ENCODE measurements at places on chromosomes 13 and 19.

DNA sequence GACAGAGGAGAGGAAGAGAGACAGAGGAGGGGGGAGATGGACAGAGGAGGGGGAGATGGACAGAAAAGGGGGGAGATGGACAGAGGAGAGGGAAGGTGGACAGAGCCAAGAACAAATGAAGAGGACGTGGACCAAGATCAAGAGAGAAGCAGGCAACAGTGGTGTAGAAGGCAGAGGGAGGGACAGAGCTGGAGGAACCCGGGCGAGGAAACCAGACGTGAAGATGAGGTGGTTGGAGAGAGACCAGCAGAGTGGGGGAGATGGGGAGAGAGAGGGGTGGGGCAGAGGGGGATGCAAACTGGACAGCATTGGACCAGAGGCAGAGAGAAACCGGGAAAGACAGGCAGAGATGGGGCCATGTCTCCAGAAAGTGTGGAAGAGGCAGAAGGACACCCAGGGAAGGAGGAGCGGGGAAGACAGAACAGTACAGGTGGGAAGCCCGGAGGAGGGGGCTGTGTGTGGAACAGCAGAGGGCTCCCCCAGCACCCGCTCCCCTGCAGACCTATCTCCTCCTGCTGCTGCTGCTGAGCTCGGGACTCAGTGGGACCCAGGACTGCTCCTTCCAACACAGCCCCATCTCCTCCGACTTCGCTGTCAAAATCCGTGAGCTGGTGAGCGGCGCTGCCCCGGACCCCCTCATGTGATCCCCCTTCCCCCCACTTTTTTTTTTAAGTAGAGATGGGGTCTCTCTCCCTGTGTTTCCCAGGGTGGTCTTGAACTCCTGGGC lies 1.3 kb downstream of the FLT3LG start:
- DNase-seq = no peak

DNA sequence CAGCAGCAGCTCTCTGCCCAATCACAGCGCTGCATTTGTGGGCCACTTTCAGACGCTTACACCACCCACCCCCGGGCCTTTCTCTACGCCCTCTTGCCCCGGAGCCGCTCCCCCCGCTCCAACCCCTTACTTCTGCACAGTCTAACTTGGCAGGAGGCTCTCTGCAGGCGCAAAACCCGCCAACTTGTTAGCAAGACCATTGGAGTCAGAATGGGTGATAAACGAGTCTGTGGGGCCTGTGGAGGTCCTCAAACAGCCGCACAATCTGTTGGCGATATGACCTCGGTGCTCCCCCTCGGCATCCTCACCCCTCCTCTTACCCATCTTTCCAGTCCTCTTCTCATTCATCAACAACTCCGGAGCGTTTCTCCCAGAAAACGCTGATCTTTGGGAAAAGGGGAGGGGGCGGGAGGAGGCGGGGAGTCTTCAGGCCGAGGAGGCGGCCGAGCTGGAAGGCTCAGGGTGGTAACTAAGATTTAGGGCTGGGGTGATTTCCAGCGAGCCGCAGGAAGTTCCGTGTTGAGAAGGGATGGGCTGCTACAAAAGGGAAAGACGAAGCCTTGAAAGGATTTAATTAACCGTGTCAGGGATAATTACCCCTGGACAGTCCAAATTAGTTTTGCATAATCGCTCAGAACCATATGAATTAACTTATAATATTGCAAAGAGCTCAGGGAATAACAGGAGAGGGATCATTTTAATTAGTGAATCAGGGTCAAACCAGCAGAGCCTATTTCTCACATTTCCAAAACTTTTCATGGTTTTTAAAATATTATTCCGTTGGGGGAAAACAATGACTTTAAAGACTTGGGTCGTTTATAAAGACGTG lies 4.1 kb downstream of the SOX21 start:
- no peak for DNase-seq

DNA sequence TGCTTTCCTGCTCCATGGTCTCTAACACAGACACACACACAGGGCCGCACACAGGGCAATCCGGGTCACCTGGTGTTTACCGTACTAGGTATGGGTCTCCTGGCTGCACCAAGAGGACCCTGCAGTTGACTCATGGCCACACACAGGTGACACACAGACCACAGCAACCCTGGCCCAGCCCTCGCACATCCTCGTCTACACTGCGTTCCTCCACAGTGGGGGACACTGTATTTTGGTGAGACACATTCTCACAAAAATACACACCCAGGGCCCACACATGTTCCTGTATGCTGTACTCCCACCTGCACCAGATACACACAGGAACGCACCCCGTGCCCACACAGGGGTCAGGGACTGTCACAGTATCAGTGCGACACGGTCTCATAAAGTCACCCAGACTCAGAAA lies 12.8 kb downstream of the PDE4A start:
- DNase-seq = no peak

GRCh38 chr13:97905517-97905916 lies 48.0 kb upstream of the IPO5 start:
- DNase-seq = no peak

- DNase-seq = no peak
Measured at GRCh38 chr19:46254776-46255175, 25.2 kb downstream of the IGFL1 start.

GRCh38 chr19:12293777-12294248 lies 870 bp downstream of the ZNF44 start:
- DNase-seq = no peak

- no peak for DNase-seq
Measured at GRCh38 chr19:45693106-45693788, 781 bp downstream of the QPCTL start.

DNA sequence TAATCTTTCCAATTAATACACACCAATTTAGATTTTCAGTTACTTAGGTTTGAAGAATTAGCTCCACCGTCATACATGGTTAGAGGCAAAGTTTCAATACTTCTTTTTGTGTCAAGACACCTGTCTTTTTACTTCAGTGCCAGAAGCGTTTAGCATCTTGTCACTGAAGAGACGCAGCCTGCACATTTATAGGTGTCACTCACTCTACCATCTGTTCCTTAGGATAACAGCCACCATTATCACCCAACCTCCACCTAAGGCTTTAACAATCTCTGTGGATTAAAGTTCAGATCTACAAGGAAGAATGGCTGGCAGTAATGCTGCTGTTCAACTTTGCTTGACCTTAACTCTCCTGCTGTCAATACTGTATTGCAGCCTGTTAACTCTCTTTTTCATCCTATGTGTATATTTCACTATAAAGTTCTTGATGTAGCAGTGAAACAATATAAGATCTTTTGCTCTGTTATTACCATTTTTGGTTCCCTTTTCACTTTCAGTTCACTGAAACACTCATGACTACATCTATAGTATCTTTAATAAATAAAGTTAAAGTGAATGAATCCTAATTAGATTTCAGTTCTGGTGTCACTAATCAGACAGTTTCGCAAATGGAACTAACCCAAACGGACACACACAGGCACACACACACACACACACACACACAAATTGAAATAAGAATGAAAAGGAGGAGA lies 435.6 kb downstream of the PCDH9 start:
- DNase-seq = no peak

GRCh38 chr13:102452836-102453235 lies 51.0 kb upstream of the FGF14 start:
- no peak for DNase-seq

- no peak for DNase-seq
Measured at GRCh38 chr19:54024660-54025059, 33.2 kb downstream of the CACNG6 start.

DNA sequence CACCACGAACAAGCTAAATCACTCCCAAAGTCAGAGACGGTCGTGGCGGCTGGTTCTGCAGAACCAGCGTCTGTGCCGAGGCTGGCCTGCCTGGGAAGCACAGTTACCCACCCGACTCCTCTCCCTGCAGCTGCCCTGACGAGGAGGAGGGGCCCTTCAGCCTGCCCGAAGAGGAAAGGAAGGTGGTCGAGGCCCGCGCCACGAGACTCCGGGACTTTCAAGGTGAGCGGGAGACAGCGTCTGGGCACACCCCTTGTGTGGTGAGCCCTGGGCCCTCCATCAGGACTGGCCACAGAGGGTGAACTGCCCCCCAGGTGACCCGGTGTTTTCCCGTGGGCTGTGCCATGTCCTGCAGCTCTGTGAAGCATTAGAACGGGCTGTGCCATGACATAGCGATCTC lies 29.1 kb downstream of the PEX11G start:
- no peak for DNase-seq

All from forelimb muscle (tissue), 1 donor.